ENCODE measurements at places on chromosomes 3 and 15. TPM values are rescaled to one million over a fixed set of nuclear protein-coding genes. Genes with fewer than 3 reads are reported as not detected.

The CSPG4 gene
- 258 TPM for total RNA-seq

The CP gene
- 58.3 TPM for total RNA-seq

The LHFPL4 gene
- not detected for total RNA-seq

GRCh38 chr15:68526784-68527183 lies 52.0 kb upstream of the CORO2B start:
- DNase-seq, result no peak

- peak; percentile 70 for DNase-seq
Measured at GRCh38 chr15:31262901-31263671, 63.5 kb upstream of the KLF13 start.

GRCh38 chr3:9241956-9242355 lies 7.5 kb downstream of the SRGAP3 start:
- DNase-seq, result no peak

DNA sequence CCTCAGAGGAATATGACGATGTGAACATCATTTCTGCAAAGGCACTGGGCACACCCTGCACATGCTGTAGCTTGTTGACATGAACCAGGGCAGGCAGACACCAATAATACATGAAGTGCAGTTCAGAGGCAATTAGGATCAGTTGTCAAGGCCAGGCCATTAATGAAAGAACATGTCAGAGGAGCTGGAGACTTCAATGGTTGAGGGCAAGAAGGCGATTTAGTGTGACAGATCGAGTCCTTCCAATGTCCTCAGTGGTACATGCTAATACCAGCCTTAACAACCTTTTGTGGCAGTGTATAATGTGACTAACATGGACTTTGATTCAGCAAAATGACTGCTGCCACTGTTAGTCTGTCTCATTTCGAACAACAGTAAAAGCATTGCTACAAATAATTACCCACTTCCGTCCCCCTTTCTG lies 205.2 kb upstream of the NANOGP8 start:
- DNase-seq, result no peak

DNA sequence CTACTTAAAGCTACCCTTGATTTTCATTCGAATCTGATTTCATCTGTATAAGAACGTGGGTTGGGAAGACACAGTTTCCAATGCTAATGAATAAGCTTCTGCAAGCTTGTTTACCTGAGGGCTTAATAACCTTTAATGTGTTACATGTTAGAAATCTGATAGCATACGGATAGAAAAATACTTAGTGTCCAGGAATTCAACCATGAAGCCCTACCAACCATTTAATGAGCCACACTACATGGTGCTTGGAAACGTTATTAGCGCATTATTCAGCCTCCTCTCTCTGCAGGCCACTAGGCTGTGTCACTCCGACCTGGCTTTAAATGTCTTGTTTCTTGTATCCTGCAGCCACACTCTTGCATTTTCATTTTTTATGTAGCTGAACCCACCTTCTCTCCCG lies 1.6 kb downstream of the FAM81A start:
- DNase-seq, result no peak

DNA sequence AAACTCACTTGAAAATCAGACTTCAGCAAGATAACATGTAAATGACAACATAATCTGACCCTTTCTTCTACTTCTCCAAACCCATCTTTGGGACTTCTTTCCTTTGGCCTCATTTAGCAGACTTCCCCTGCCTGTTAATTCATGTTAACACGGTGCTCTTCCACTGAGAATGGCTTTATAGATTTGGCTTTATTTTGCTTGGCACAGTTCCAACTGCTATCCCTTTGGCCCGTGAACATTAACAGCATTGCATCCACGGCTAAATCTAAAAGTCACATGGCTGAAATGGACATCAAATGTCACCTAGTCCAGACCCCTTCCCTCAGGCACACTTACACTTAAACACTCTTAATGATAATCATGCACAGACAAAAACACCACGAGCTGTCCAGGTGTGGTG lies 3.8 kb downstream of the ZMAT3 start:
- DNase-seq, result no peak

Measured in ascending aorta (tissue), 2 donors.